Cardiac septum (tissue), 1 donor: ENCODE measurements at places on chromosomes 16 and 17.

DNA sequence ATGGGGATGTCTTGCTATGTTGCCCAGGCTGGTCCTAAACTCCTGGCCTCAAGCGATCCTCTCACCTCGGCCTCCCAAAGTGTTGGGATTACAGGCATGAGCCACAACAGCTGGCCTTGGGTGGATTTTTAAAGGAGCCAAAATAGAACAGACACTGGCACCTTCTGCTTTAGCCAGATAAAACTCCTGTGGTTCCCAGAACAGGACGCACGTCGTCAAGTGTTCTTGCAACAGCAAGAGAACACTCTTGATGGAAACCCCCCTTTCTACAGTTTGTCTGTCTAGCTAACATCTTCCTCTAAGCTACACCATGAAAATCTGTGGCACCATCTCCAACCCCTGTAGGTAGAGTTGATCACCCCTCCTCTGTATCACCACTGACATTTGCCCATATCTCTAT, 122.6 kb downstream of the NPIPB5 start:
- DNase-seq: no peak

DNA sequence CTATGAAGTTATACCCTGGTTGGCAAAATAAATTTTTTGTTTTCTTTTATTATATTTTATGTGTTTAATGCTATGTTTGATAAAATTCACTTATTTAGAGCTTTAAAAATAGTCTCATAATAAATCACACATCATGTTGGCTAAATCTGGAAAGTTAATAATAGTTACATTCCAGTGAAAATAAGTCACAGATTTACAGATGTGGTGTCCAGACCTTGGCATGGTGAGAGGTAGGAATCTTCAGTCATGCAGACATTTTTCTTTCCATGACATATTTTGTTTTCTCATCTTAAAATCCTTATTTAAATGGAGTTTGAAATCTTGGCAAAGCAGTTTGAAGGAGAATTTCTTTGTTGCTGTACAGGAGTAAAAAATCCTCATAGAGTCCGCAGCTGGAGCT, 48.1 kb upstream of the GOSR1 start:
- no peak for DNase-seq

- DNase-seq: no peak
Measured at GRCh38 chr16:74029115-74029792, 267.4 kb upstream of the PSMD7 start.

DNA sequence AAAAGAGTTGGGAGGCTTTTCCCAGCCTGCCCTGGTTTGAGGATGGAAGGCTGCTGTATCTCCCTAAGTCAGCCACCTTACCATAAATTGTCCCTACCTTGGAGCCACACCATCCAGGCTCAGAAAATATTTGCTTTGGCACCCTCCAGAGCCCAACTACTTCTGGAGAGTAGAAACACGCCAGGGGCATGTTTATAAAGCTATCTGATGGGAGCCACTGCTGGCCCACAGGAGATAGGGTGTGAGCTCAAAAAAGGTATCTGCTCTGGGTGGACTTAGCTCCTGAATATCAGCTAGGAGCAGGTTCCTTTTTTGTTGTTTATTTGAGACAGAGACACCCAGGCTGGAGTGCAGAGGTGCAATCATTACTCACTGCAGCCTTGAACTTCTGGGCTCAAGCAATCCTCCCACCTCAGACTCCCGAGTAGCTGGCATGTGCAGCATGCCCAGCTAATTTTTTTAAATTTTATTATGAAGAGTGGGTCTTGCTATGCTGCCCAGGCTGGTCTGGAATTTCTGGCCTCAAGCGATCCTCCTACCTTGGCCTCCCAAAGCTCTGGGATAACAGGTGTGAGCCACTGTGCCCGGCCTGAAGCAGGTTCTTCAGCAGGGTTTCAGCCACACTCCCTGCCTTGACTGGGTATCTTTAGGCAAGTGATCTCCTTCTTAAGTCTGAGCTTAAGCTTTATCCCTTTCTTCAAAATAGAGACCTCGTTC, 147.1 kb downstream of the SALL1 start:
- no peak for DNase-seq

DNA sequence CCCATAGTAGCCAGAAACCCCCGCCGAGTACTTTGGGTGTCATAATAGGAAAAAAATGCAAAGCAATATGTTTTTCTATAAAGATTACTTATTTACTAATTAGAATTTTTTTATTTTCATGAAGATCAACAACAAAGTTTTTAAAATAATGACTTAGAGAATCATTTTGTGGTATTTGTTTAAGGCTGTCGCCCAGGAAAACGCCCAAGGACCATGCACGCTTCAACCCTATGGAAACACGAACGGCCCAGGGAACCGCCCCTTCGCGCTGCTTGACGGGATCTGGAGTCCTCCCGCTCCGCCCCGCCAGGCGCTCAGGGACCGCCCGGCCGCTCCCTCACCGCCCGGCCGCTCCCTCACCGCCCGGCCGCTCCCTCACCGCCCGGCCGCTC, 408 bp upstream of the KPNA2 start:
- DNase-seq: peak; percentile 97

DNA sequence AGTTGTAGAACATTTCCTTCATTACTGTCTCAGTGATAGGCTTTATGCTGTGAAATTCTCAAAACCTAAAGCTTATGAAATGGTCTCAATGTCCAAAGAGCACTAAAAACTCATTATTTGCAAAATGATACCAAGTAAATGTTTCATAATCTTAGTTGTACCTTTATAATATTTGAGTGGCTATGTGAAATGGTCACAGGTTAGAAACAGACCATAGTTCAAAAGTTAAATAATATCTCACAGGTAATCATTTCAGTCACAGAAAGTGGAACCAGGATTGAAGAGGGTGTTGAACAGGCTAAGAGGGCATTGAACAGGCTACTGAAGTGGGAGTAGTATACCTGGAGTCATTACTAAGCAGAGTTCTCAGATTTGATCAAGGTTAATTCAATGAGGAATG, 2.9 kb downstream of the RDM1 start:
- no peak for DNase-seq

DNA sequence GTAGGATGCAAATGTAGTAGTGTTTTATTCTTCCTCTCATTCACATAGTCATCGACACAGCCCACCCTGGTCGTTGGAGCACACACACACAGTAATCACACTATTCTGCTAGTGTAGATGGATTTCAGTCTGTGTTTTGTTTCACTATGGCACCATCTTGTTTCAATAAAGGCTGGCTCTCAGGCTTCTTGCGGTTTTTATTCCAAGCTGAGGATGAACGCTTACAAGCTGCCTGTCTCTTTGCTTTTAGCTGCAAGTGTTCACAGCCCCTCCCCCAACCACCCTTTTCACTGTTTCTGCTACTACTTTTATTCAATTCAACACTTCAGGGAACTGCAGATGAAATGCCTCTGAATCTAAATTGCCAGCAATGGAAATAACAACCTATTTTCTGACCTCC, 140.9 kb upstream of the PMFBP1 start:
- no peak for DNase-seq

GRCh38 chr16:86868786-86869185, 290.4 kb downstream of the FOXL1 start:
- DNase-seq: peak; percentile 29

GRCh38 chr17:49547566-49547965, 28.1 kb upstream of the NXPH3 start:
- DNase-seq: peak; percentile 78

DNA sequence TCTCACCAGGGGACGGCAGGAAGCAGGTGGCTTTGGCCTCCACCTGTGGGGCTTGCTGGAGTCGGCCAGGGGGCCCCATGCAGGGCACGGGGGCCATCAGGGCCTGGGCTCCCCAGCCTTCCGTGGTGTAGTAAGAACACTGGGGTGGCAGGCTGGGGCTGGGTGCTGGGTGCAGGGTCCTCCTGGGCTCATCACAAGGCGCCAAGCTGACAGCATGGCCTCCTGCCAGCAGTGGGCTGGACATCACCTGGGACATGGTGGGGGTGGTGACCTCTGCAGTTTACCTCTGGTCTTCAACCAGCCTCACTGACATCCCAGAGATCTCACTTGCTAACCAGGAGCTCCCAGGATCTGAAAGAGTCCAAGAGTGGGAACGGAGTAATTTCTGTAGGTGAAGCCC, 5.3 kb downstream of the TNS4 start:
- DNase-seq: no peak

GRCh38 chr17:13509527-13509926, 92.2 kb downstream of the HS3ST3A1 start:
- DNase-seq: no peak

GRCh38 chr17:76124582-76125390, 16.3 kb downstream of the FOXJ1 start:
- no peak for DNase-seq

DNA sequence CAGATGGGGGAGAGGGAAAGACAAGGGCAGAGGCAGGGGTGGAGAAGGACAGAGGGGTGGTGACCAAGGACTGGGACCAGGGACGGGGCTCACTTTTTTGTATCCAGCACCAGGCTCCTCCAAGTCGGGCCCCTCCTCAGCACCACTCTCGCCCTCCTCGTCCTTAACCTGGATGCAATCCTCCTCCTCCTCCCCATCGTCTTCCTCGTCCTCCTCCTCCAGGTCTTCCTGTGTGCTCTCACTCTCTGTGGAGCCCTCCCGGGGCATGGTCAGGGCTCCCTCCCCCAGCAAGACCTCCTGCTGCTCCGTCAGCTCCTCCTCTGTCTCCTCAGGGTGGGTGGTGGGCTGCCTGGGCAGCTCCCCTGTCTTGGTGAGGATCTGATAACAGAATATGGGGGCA, 16.8 kb downstream of the G6PC3 start:
- DNase-seq: no peak

DNA sequence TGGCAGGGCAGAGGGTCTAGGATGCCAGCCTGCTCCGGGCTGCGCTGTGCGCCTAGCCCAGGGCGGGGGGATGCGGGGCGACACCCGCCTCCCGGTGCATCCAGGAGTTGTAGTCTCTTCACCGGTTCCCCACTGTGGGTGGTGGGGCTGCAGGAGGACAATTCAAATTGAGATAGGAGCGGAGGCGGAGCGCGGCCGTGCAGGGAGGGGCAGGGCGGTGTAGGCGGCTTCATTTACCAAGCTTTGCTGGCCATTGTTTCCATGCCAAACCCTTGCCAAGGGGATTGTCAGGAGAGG, 2047.4 kb downstream of the TP53TG3F start:
- DNase-seq: no peak

DNA sequence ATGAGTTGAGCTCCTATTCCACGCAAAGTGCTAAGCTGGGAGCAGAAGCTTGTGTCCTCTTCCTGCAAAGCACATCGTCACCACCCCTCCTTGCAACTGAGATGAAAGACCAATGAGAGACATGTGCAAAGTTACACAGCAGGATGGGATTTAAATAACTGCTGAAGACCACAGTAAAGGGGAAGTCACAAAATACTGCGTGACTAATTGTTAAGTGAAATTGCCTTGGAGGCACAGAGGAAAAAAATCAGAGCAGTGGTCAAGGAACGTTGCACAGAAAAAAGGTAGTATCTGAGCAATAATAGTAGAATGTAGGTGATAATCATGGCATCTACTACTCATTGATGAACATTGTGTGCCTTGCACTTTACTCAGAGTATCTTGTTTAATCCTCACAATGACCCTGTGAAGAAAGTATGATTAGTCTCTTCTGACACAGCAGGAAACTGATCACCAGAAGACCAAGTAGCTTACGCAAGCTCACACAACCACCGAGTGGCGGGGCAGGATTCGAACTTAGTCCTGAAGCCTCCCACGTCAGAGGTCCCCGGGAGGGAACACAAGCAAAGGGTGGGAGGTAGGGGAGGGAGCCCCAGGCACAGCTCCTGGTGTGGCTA, 15.4 kb upstream of the MYO18A start:
- DNase-seq: no peak

DNA sequence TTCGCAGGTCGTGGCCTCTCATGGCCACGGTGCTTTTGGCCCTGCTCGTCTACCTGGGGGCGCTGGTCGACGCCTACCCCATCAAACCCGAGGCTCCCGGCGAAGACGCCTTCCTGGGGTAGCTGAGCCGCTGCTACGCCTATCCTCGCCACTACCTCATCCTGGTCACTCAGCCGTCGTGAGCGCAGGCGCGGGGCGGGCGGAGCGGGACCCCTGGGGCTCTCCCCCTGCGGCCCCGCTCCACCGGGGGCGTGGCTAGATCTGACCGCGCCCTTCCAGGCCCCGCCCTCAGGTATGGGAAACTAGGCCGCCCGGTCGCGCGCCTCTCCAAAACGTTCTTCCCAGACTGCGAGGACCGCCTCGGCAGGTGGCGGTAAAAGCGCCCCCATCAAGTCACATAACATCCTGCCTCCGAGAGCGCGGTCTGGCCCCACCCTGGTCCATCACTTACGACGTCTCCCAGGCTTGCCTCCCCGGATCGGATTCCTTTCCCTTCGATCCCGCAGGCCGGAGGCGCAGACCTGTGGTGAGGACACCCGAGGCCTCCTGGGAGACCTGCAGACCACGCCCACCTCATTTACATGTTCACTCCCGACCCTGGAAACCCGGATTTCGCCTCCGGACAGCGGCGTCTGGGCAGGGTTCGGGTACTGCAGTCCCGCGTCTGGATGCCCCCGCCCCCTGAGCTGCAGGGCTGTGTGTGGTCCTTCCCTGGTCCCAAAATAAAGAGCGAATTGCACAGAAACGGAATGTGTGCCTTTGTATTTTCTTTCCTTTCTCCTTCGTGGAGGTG, 91.5 kb upstream of the TMEM97 start:
- no peak for DNase-seq

GRCh38 chr17:62652251-62653001, 25.0 kb downstream of the MRC2 start:
- no peak for DNase-seq

- DNase-seq: no peak
Measured at GRCh38 chr17:43373356-43373755, 25.4 kb upstream of the ARL4D start.

DNA sequence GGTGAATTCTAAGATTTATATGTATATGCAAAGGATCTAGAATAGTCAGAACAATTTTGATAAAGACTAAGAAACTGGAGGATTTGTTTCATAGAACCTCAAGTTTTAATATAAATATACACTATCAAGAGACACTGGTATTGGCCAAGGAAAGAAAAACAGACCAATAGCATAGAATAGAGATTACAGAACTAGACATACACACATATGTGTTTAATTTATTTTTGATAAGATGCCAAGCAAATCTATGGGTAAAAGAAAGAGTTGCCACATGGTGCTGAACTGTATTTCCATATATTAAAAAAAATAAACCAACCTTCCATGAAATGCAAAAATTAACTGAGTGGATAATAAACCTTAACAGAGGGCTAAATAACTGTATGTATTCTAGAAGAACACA, 27.9 kb upstream of the LRRC37A3 start:
- DNase-seq: no peak

GRCh38 chr16:3756113-3756512, 38.8 kb upstream of the TRAP1 start:
- DNase-seq: no peak

GRCh38 chr17:79923974-79924638, 84.9 kb upstream of the CBX4 start:
- no peak for DNase-seq
